ENCODE measurements at places on chromosomes 4 and X. TPM values are rescaled to one million over a fixed set of nuclear protein-coding genes. Genes with fewer than 3 reads are reported as not detected.

Gene EXOC1L
- not detected for total RNA-seq

Gene NLGN4X
- total RNA-seq = 0.96 TPM

Gene PCSK1N
- not detected for total RNA-seq

Gene IGFBP7
- total RNA-seq = 999 TPM

Gene CPE
- total RNA-seq = 151 TPM

Gene GIMD1
- 3.4 TPM for total RNA-seq

Gene LNX1
- 30.8 TPM for total RNA-seq

Gene WNK3
- total RNA-seq = 4.8 TPM

Data from umbilical cord (tissue), 2 donors.